Activated CD8-positive, alpha-beta T cell treated with anti-CD3 and anti-CD28 coated beads for 36 hours (primary cell): ENCODE measurements at places on chromosomes 2 and 18. TPM values are rescaled to one million over a fixed set of nuclear protein-coding genes. Genes with fewer than 3 reads are reported as not detected.

The CENPA gene
- total RNA-seq = 32.5 TPM

The IFIH1 gene
- total RNA-seq = 29.1 TPM

The ARHGAP25 gene
- 59.3 TPM for total RNA-seq

The RAB27B gene
- total RNA-seq = not detected

The TMEM198 gene
- 2.2 TPM for total RNA-seq

The CPO gene
- total RNA-seq = not detected
